ENCODE measurements at places on chromosomes 5 and 9. TPM values are rescaled to one million over a fixed set of nuclear protein-coding genes. Genes with fewer than 3 reads are reported as not detected.
A peak's percentile ranks its signal among the peaks of the same experiment; 100 is the strongest.

- no peak for DNase-seq
Observed at GRCh38 chr5:95709967-95710650, 21.0 kb upstream of the RHOBTB3 start.

DNA sequence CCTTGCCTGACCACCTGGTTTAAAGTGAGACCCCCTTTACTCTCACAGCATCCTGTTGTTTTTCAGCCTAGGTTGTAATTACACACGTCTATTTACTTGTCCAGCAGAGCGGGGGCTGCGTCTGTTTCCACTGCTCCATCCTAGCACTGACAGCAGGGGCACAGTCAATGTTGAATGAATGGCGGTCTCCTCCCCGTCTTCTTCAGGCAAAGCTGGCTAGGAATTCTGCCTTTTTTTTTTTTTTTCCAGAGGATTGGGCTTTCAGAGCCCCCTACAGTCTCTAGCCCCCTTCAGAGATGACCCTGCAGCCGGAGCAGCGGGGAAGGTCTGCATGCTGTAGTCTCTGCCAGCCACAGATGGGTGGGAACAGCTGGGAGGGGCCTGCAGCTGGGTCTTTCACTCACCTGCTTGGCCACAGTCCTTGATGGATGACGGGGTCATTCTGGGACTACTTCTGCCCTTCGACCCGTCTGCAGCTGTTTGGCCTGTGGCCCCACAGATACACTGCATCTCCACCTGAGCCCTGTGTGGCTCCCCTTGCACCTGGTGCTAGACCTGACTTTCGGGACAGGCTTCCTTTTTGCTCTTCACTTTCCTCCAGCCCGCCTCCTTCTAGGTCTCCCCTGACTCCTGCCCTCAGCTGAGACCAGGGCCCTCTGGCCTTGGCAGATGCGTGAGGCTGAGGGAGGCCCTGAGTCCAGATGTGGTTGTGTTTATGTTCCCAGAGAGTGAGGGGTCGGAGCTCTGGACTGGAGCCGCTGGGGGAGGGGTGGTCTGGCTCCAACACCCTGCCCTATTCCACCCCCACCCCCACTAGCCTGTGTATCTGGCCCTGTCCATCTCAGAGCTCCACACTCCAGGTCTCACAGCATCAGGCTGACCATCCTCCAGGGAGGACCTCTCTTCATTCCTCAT lies 8.0 kb downstream of the PITX1 start:
- DNase-seq, result no peak

GRCh38 chr5:133401731-133402347 lies 210.5 kb downstream of the FSTL4 start:
- no peak for DNase-seq

GRCh38 chr9:3444016-3444415 lies 81.8 kb downstream of the RFX3 start:
- DNase-seq, result no peak

DNA sequence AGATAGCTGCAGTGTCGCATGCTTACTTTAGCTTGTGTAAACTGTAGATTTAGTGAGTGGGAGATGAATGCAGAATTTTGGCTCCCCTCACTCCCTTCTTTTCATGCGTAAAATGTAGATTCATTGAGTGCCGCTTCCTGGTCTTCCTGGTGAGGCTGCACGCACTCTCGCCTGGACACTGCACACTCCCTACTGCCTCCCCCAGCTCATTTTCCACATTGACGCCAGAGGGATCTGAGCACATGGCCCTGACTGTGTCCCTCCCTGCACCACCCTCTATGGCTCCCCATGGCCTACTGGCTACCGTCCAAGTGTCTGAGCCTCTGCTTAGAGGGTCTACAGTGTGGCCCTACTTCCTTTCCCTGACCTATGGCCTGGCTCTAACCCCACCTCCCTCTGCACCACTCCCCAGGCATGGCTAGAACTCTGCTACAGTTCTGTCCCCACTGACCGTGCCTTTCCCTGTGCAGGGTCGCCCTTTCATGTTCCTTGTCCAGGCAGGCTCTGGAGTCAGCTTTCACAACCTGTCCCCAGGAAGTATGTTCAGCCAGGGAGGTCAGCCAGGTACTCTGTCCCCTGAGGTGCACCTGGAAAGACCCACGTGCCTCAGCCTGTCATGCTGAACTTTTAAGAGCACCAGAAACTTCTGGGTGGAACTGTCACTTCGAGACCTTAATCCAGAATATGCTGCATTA lies 160.6 kb downstream of the COL23A1 start:
- no peak for DNase-seq

GRCh38 chr9:104923740-104924139 lies 4.2 kb downstream of the ABCA1 start:
- DNase-seq, result peak; percentile 55

- DNase-seq, result no peak
Observed at GRCh38 chr9:132474253-132474652, 64.2 kb downstream of the CFAP77 start.

DNA sequence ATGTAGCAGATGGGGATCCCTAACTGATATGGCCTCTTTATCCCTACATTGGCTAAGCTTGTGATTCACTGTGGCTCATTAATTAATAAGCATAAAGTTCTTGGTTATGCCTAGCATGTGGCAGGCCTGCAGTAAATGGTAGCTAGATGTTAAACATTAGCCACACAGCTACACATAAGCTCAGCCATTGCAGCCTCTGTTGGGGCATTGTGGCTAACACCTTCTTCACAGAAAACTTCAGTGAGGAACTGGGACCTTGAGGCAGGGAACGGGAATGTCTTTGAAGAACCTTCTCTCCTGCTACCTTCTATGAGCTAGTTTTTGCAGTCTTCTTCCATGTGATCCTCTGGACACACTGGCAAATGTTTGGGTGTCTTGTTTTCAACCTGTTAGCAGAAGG lies 338.2 kb downstream of the NTRK2 start:
- no peak for DNase-seq

- DNase-seq, result no peak
Observed at GRCh38 chr5:51625224-51625968, 242.1 kb downstream of the ISL1 start.

GRCh38 chr5:166963596-166963995 lies 1327.8 kb upstream of the WWC1 start:
- DNase-seq, result no peak

DNA sequence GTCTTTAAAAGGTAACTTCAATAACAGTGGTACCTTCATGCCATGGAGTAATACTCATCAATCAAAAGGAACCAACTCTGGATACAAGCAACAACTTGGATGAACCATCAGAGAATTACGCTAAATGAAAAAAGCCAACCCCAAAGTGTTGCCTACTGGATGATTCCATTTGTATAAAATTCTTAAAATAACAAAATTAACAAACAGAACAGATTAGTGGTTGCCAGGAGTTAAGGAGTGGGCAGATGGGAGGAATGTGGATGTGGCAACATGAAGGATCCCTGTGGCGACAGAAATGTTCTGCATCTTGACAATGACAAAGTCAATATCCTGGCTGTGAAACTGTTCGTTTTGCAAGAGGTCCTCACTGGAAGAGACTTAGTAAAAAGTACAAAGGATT lies 50.5 kb downstream of the SPTLC1 start:
- DNase-seq, result no peak

DNA sequence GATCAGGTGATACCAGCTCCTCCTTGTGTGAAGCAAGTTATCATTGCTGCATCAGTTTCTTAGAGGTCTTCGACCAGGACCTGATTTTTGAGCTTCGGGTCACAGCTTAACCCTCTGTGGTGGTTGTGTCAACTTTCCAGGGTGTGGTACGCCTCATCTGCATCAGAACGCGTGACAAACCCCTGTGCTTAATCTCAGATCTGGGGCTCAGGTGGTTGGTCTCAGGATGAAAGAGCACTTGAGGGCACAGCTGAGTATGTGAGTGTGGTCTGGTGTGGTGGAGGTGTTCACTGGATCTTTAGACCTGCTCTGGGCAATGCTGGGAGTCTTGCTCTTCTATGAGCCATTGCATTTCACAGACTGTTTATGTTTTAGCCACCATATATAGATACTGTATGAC lies 64.1 kb downstream of the OSTF1 start:
- DNase-seq, result no peak

DNA sequence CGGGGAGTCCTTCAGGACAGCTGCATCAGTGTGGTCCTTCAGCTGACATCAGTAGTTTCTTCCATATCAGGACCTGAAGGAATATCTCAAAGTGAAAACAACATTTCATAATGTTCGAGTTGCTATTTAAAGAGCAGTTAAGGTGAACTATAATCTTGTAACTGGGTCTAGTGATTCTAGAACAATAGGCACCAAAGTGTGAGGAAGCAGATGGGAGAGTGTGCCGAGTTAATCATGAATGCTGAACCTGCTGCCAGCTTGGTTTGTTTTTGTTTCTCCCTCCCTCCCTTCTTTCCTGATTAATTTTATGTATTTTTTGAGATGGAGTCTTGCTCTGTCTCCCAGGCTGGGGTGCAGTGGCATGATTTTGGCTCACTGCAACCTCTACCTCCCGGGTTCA lies 3.6 kb upstream of the PTGR1 start:
- DNase-seq, result no peak

DNA sequence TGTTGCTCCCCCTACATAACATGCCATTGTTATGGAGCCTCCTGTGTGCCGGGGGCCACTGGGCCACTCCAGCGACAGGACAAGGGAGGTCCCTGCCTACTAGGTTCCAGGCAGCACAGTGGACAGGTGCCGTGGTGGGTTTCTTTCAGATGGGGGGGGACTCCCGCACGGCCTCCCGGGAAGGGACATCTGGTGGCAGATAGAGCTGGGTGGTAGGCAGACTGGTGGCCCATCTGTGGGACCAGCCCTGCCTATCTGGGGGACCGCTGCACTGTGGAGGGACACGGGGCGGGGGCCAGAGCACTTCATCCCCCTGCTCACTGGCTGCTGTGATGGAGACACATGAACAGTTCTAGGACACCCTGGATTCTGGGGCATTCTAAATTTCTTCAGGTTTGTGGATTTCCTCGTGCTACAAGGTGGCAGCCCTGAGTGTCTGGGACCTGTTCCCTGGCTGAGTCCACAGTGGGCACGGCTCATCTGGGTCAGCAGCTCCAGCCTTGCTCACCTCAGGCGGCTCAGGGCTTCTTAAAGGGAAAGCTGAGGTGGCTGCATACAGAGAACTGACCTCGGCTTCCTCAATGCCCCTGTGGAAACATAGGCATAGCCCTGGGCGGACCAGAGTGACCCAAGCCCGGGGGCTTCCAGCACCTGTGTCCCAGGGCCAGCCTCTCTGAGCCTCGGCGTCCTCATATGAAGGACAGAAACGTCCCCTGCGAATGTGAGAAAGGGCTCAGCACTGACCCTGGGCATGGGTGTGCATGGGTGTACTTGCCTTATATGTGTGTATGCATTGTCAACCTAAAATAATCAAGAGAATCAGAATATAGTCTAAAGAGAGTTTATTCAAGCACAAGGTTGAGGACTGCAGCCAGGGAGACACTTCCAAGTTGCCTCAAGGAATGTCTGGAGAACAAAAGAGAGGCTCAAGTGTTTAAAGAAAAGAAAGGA lies 22.5 kb downstream of the FGD3 start:
- DNase-seq, result no peak

DNA sequence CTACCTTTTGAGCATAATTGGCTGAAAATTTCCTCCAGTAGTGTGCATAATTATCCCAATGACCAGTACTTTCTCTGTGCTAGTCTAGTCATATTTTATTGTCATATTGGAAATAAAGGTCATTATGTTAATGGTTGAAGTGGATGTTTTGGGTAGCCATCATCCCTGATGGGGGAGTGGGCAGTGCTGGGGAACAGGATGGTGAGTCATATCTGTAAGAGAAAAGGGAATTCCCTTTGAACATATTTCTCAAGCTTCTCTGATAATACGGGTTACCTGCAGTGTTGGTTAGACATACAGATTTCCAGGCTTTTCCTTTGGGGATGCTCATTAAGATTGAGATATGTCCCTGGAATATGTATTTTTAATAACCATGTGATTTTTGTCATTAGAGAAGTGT lies 33.3 kb upstream of the SPATA31D4 start:
- DNase-seq, result no peak

GRCh38 chr9:83035143-83035542 lies 27.8 kb downstream of the RASEF start:
- no peak for DNase-seq

DNA sequence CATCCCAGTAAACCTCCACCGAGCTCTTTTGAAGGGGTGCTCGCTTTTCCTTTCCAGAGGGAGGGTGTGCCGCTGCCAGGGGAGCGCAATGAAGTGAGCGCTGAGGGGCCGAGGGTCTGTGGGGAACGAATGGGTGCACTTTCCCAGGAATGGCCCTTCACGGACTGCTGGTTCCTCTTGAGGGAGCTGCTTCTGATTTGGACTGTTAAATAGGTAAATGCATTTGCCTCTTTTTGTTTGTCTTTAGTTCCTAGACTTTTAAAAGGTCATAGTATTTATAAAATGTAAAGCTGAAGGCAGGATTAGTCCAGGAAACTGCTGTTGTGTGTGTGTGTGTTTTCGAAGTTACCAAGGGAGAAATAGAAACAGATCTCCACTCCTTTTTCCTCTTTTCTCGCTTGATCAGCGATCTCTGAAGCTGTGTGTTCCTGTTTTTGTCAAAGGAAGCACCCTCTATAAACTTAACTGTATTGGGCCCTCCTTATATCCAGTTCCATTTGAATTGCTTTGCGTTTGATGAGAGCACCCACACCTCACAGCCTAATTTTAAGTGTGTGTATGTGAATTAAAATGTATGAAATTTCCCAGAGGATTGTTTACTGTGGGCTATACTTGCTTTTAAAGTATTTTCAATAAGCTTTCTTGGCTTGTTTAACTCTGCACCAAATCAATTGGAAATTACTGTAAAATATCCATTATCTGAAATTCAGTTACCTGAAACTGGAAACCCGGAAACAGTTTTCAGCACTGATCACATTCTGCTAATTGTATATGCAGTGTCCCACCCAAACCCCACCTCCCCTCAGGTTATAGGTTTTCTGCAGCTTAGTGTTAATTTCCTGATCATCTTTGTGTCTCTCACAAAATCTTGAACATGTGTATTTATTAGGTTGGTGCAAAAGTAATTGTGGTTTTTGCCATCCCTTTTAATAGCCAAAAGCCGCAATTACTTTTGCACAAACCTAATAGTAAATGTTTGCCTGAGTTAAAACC lies 966 bp downstream of the SNX2 start:
- no peak for DNase-seq

DNA sequence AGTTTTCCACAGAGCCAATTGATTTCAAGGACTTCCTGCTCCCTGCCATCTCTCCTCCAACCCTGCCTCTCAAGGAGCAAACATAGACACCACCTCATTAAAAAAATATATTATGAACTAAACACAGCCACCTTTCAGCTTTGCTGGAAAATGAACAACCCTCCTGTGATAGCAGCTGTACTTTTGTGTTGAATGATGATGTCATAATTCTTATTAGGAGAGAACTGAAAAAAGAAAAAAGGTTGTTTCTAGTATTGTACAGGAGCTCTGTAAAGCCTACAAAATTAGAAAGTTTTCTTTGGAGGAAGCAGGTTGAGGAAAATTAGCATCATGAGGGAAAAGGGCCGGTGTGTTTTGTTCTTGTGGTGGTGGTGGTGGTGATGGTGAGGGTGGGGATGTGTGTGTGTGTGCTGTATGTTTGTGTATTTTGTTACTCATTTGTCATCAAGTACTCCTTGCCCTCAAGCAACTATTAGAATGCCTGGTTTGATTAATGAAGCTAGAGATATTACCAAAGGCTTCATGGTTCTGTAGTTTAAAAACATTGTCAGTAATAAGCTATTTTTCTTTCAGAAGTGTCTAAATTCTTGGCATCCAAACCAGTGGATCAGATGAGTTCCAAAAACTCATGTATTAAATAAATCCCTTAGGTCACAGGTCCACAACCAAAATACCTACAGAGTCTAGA lies 405.9 kb downstream of the TLE4 start:
- peak; percentile 29 for DNase-seq

GRCh38 chr5:153672347-153673090 lies 182.0 kb downstream of the GRIA1 start:
- no peak for DNase-seq

SPATA6L gene
- 0.20 TPM for total RNA-seq

SLC25A48 gene
- not detected for total RNA-seq

SMIM23 gene
- total RNA-seq, result not detected

SLC34A1 gene
- 1.5 TPM for total RNA-seq

TTC23L gene
- 0.74 TPM for total RNA-seq

CTSV gene
- total RNA-seq, result 3.0 TPM

All from Caki2 (cell line).